ENCODE measurements at places on chromosomes 16 and 17. TPM values are rescaled to one million over a fixed set of nuclear protein-coding genes. Genes with fewer than 3 reads are reported as not detected.
A peak's percentile ranks its signal among the peaks of the same experiment; 100 is the strongest.

YPEL2 gene
- total RNA-seq, result 10.5 TPM

SLC9A5 gene
- total RNA-seq, result 1.5 TPM

ABCC6 gene
- 2.0 TPM for total RNA-seq

DCUN1D3 gene
- 15.6 TPM for total RNA-seq

CACNG3 gene
- total RNA-seq, result not detected

ABR gene
- 132 TPM for total RNA-seq

TPSG1 gene
- 0.21 TPM for total RNA-seq

MYO15A gene
- 1.1 TPM for total RNA-seq

KRT12 gene
- total RNA-seq, result not detected

G6PC1 gene
- not detected for total RNA-seq

DNA sequence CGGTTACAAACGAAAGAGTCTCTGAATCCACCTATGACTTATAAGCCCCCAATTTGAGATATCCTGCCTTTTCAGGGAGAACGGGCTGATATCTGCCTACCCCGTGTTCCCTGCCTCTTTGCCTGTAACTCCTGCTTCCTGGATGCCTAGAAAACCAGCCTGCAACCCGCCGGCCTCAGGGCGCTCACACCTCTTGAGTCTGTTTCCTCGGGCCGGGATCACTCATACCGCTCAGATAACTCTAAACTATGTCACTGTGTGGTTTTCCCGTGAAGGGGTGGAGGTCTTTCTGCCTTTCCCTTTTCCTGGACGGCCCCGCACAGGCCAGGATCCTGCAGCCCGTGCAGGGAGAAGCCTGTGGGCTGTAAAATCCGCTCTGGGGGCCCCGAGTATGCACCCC lies 10.4 kb downstream of the RPUSD1 start:
- no peak for DNase-seq

DNA sequence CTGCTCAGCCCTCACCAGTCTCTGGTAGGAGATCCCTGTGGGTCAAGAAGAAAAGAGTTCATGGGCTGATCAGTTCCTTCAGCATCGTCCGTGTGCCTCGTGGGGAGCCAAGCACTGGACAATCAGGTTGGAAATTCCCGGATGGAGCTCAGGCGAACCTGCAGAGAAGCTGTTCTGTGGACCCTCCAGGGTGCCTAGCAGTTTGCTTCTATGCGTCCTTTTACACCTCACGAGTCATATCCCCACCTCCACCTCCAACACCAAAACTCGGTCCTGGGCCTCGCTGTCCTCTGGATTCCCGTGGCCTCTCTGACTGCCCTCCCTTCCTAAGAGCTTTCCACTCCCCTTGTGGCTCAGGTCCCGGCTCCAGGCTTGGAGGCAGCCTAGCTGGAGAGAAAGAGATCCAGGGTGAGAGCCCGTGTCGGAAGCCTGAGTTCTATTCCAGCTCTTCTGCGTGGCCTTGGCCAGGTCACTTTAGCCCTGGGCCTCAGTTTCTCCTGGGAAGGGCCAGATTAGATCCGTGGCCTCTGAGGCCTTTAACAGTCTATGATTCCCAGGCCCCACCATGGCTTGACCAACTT lies 26.2 kb upstream of the PIK3R6 start:
- DNase-seq, result no peak

- no peak for DNase-seq
Measured at GRCh38 chr16:8663192-8664089, 11.0 kb upstream of the ABAT start.

GRCh38 chr17:27315322-27315721 lies 21.4 kb downstream of the WSB1 start:
- peak; percentile 90 for DNase-seq

GRCh38 chr16:27746076-27746855 lies 196.3 kb downstream of the KATNIP start:
- DNase-seq, result no peak

GRCh38 chr17:80718428-80718827 lies 173.8 kb downstream of the RPTOR start:
- no peak for DNase-seq

- DNase-seq, result no peak
Measured at GRCh38 chr17:70208825-70209555, 39.7 kb downstream of the KCNJ2 start.

DNA sequence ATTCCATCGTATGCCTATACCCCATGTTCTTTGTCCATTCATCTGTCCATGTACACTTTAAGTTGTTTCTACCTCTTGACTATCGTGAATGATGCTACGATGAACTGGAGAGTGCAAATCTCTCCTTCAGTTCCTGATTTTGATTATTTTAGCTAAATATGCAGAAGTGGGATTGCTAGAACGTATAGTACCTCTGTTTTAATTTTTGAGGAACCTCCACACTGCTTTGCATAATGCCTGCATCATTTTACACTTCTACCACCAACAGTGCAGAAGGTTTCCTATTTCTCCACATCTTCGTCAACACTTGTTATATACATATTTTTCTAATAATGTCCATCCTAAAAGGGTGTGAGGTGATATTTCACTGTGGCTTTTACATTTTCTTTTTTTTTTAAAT lies 43.9 kb downstream of the SDR42E1 start:
- DNase-seq, result no peak

GRCh38 chr17:28871056-28871579 lies 16.3 kb downstream of the ERAL1 start:
- no peak for DNase-seq

DNA sequence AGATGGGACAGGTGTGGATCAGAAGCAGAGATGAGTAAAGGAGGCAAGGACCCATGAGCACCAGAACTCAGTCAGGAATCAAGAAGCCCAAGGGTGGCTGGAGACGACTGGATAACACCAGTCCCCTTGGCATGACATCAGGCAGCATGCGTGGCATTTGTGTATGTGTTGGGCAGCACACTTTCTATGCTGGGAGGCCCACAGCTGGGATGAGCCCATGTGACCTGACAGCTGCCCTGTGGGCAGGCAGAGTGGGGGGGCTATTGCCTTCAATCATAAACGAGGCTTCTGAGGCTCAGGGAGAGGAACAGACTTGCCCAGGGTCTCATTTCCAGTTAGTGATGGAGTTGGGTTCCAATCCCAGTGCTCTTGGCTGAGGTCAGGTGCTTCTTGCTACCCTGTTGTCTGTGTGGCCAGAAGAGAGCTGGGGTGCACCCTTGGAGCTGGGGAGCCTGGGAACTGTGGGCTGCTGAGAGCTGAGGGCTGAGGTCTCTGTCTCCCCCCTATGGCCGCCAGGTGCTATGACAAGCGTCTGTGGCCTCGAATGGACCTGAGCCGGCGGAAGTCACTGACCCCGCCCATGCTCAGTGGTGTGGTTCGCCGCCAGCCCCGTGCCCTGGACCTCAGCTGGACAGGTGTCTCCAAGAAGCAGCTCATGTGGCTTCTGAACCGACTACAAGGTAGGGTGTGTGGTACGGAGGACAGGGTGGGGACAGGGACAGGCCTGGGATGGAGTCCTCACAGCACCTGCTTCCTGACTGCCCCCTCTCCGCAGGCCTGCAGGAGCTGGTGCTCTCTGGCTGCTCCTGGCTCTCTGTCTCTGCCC lies 7.1 kb upstream of the ORAI3 start:
- peak; percentile 80 for DNase-seq

GRCh38 chr17:1372618-1373017 lies 27.4 kb downstream of the YWHAE start:
- no peak for DNase-seq

DNA sequence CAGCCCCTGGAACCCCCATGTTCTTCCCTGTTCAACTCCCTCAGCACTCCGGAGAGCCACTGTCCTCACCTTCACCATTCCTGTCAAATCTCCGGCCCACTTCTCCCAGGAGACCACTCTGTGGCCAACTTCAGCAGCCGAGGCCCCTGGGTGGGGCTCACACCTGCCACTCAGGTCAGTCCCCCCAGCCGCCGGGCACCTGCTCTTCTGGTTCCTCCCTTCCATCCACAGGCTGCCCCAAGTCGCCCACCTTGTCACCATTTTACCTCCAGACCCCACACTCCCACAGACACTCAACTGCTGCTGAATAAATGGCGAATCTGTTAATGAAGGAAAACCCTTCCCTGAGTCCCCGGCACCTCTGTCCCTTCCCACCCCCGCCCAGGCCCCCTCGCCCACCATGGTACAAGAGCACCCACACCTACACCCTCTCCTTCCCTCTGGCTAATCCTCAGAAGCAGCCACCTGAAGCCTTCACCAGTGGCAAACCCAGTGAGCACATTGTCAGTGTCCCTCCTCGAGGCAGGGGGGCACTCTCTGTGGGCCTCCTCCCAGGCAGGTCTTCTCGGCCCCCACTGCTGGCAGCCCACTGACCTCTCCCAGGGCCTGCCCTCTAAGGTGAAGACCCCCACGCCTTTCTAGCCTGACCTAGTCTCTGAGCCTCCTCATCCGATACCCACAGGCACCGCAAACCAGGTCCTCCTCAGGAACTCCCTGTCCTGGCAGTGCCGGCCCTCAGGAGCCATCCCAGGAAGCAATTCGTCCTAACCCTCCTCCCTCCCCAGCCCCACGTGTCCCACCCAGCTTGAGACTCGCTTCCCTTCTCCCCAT lies 8.2 kb downstream of the CANT1 start:
- DNase-seq, result no peak

- no peak for DNase-seq
Measured at GRCh38 chr17:37118366-37119137, 169.8 kb downstream of the AATF start.

GRCh38 chr16:4641895-4642294 lies 17.3 kb downstream of the MGRN1 start:
- no peak for DNase-seq
